ENCODE measurements at places on chromosomes 13 and 19.
A peak's percentile ranks its signal among the peaks of the same experiment; 100 is the strongest.

- peak; percentile 34 for DNase-seq
Observed at GRCh38 chr19:57437931-57438330, 2.8 kb downstream of the ZNF749 start.

DNA sequence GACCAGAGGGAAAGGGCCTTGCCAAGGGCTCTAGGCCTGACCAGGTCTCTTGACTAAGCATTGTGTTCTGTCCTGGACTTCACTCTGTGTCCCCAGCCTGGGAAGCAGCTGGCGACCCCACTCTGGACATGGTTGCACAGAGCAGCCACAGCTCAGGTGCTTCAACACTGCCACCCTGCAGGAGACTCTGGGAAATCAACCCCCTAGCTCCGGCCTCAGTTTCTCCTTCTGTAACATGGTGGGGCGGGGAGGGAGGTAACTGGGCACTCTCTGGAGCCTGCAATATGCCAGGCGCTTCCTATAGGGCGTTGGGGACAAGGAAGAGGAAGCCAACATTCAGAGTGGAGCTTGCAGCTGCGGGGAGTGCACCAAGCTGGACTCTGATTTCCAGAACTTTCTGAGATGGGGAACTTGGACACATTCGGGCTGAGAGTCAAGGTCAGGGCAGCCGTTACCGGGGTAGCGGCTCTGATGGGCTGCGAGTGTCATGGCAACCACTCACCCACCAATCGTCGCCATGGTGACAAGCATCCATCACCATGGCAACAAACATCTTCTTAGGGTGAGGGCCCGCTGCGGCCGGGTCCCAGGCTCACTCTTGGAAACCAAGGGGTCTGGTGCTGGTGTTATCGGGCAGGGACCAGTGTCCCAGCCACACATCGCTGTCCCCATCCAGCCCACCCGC, 12.8 kb downstream of the F2RL3 start:
- DNase-seq, result no peak

- no peak for DNase-seq
Observed at GRCh38 chr19:27689734-27690241, 1523.2 kb downstream of the UQCRFS1 start.

DNA sequence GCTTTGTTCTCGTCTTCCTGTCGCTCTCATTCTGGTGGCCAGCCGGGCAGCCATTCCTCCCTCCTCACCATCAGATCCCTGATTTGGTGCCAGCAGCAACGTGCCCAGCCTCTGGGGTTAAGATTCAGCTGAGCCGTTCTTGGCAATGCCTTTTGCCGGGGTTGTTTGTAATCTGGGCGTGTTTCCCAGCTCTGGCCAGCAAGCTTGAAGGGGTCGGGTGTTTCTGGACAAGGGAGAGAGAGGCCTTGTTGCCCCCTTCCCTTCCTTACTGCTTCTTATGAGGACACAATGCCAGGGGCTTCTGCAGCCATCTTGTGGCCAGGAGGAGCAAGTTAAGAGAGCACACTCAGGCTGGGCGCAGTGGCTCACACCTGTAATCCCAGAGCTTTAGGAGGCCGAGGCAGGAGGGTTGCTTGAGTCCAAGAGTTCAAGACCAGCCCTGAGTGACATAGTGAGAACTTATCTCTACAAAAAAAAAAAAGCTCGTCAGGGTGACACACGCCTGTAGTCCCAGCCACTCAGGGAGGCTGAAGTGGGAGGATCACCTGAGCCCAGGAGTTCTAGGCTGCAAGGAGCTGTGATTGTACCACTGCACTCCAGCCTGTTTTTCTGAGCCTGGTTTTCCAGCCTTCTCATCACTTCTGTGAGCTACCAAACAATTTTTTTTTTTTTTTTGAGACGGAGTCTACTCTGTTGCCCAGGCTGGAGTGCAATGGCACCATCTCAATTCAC, 10.7 kb upstream of the CRTC1 start:
- peak; percentile 38 for DNase-seq

- DNase-seq, result no peak
Observed at GRCh38 chr19:33562636-33563035, 41.0 kb upstream of the PEPD start.

DNA sequence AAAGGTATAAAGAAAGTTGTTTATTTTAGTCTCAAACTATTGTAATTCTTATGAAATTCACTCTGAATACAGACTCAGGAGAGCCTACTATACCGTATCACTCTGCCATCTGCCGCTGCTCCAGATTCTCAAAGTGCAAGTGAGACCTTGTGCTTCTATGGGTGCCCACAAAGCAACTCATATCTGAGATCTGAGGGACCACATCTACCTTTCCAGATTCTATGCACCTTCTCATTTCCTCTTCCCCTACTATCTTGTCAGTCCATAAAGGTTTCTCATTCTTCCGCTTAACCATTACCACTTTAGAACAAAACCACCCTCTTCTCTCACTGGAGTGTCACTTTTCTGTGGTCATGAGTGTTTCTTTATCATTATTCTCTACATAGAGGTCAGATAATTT, 1236.9 kb downstream of the DIAPH3 start:
- no peak for DNase-seq

DNA sequence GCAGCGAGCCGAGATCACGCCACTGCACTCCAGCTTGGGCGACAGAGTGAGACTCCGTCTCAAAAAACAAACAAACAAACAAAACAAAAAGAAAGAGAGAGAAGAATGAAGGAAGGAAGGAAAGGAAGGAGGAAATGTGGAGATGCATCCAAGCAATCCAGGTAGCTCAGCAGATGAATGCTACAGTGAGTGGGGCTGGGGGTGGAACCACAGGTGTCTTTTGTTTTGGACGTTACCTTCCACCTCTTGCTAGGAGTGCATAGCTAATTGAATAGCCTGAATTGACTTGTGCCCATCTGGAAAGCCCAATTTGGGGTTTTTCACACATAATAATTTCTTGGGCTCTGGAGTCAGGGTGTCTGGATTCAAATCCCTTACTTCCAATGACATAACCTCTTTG, 66.0 kb upstream of the GTF3A start:
- DNase-seq, result no peak

GRCh38 chr13:82344867-82345266, 1537.4 kb downstream of the SLITRK1 start:
- no peak for DNase-seq

DNA sequence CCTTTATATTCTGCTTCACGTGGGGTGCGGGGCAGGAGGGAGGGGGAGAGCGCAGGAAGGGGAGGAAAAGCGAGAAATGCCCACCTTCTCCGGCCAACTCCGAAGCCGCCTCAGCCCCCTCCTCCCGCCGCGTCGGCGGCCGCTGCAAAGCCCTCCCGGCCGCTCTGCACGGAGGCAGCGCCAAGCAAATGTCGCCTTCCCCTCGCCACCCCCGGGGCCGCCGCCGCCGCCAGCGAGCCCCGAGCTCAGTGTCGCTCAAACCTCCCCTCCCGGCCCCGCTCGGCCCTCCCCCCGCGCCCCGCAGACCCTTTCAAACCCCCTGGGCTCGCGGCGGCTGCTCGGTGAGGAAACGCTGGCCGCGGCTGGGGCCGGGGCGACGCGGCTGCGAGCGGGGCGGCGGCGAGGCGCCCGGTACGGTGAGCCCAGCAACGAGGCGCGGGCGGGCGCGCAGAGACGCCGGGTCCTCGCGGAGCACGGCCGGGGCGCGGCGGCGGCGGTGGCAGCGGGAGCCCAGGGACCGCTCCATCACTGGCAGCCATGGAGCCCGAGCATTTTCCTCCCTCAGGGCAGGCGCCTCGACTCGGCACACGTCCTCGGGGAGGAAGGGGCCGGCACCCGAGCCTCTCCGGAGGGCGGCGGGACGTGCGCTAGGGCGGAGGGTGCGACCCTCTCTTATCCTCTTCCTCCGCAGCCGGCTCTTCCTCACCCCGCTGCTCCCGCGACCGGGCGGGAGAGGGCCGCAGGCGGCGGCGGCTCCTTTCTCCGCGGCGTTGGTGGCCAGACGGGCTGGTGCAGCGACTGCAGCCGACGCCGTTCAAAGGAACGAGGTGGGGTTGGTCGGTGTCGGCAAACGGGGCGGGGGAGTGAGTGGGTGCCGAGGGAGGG, 463 bp upstream of the TSC22D1 start:
- DNase-seq, result no peak

GRCh38 chr13:101292711-101293110, 123.6 kb downstream of the NALCN start:
- peak; percentile 38 for DNase-seq

Measured in EH (cell line).